ENCODE measurements at places on chromosomes 3 and 15.

GRCh38 chr3:99601515-99601914 lies 36.9 kb upstream of the COL8A1 start:
- DNase-seq: no peak

DNA sequence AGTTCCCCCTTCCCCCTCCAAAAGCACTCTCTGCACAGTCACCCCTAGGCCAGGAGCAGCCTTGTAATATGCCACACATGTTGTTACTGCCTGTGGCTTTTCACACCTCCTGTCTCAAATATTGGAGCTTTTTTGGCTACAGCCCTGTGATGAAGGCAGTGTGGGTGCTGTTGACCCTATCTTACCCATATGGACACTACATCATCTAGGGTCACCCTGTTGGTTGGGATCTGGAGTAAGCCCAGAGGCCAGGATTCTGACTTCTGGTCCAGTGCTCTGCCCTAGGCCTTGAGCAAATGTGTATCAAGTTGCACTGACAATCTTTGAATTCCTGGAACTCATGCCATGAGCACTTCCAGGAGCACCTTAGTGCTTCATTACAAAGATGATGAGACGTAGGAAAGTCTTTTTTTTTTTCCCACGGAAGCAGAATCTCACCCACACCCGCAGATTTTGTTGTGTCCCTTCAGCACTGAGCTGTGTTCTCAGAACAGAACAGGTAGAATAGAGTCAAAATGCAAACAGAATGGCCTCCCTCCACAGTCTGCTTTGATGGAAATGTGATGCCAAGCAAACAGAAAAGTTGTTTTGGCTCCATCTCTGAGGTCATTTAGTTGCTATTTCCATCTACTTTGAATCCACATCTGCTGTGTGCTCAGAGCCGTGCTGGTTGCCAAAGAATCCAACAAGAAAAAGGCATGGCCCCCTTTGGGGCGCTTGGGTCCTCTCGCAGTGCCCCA lies 49.6 kb downstream of the SMAD3 start:
- no peak for DNase-seq

GRCh38 chr15:77502379-77503095 lies 81.8 kb downstream of the HMG20A start:
- DNase-seq: no peak

DNA sequence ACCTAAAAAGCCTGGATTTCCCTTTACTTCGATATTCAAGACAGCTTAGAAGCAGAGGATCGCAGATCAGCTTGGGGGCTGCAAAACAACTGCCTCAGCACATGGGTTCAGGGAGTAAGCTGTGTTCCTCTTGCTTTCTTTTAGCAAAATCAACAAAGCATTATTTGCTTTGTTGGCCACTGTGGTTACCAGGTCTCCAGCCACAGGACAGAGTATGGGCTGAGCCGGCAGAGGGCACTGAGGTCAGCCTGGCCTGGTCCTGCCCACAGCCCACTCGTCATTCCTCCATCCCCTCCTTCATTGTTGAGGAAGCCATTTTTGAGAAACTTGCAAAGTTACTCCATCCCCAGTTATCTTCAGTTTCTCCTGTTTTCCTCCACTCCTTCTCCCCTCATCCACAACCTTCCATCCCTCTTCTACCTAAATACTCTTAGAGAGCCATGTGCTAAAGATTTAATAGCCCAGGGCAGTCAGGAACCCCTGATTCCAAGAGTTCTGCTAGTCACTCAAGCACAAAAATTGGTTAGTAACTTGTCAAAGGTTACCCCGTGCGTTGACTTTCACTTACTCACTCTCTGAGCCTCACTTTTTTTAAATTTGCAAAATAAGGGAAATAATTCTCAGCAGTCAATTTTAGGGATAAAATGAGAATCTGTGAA lies 60.0 kb upstream of the HES1 start:
- no peak for DNase-seq

GRCh38 chr3:188527389-188527788 lies 373.4 kb downstream of the LPP start:
- DNase-seq: no peak

DNA sequence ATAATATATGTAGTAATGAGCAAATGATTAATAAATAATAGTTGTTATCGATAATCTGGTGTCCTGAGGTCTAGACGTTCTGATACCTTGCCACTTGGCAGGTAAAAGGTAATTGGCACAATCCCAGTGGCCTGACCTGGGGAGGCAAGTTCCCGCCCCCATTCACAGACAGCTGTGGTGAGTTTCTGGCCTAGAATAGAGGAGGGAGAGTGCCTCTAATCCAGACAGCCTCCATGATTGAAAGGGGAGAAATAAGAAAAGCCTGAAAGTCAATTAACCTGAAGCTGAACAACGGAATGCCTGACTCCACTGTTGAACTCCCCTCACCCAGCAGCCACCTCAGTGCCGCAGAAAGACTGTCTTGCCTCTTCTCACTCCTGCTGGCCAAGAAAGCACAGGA lies 38.1 kb upstream of the SV2B start:
- no peak for DNase-seq
